ENCODE measurements at places on chromosomes 5 and 9.

- DNase-seq, result no peak
Observed at GRCh38 chr5:73654819-73655318, 28.9 kb downstream of the ARHGEF28 start.

DNA sequence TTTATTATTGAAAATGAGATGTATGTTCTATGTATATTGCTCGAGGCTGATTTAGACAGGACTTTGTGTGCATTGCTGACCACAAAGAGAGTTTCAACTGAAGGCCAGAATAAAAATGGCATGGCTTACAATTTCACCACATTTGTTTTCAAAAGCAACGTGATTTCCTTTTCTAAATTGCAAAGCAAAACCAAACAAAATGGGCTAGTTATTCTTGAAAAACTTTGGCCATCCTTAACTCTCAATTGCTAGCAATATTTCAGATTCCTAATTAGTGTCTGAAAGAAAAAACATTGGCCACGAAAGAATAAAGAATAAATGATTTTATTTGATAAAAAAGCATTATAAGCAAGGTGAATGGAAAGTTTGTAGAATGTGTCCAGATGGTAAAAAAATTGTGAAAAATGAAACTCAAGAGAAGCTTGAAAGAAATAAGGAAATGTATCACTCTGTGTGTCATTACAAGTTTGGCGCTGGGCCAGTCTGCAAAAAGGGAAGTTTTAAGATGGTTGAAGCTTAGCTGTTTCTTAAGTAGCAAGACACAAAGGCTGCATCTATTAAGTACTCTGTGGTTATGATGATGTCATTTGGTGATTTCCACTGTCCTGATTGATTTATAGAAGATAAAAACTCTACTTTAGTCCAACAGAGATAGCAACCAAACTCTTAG is 89.2 kb upstream of the PRLR start:
- DNase-seq, result peak; percentile 83

- no peak for DNase-seq
Observed at GRCh38 chr9:75930190-75930589, 39.7 kb downstream of the PCSK5 start.

DNA sequence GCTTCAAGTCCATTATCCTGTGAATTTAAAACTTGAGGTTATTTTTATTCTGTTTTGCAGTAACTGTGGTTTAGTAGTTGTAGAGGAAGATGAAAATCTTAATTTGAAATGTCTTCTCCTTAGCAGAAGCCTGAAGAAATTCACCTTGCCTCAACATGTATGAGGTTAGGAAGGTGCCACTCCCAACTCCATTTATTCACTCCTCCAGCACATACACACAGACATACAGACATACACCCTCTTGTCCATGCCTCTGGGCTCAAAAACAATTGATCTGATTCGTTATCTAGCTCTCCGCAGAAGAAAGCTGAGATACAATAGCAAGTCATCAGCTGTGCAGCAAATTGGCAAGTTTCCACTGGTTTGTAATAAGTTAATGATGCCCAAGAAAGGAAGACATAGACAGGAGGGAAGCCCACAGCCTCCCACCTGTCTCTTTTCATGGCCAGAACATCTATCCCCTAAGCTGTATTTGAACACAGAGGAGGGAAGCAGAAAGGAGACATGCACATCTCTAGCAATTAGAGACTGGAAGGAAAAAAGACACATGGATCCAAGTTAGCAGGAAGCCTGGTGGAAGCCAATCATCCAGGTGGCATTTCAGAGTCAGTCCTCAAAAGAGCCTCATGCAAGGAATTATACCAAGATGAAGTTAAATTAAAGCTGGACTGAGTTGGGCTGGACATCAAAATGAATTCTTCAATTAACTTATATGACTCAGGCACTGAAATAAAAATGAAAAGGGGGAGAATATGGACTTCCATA is 257.9 kb downstream of the ASTN2 start:
- no peak for DNase-seq

- DNase-seq, result no peak
Observed at GRCh38 chr5:120454094-120454798, 9.9 kb upstream of the PRR16 start.

DNA sequence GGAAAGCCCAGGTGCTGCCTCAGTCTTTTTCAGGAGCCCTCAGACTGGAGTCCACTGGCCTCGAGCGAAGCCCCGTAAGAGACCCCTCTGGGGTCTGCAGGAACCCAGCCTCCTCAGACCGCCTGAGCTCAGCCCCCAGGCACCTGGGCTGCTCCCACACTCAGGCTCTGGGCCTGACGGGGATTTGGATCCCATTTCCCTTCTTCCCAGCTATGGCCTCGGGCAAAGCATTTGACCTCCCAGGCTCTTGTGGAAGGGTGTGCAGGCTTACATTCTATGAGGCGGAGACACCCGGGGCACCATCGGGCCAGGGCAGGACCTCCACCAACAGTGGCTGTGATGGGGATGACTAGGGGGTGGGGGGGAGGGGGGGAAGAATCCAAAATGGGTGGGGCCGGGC is 4.5 kb downstream of the AGPAT2 start:
- DNase-seq, result no peak

GRCh38 chr9:3299872-3300271 is 225.9 kb downstream of the RFX3 start:
- DNase-seq, result no peak

GRCh38 chr5:162325143-162325727 is 257.7 kb downstream of the GABRG2 start:
- no peak for DNase-seq

DNA sequence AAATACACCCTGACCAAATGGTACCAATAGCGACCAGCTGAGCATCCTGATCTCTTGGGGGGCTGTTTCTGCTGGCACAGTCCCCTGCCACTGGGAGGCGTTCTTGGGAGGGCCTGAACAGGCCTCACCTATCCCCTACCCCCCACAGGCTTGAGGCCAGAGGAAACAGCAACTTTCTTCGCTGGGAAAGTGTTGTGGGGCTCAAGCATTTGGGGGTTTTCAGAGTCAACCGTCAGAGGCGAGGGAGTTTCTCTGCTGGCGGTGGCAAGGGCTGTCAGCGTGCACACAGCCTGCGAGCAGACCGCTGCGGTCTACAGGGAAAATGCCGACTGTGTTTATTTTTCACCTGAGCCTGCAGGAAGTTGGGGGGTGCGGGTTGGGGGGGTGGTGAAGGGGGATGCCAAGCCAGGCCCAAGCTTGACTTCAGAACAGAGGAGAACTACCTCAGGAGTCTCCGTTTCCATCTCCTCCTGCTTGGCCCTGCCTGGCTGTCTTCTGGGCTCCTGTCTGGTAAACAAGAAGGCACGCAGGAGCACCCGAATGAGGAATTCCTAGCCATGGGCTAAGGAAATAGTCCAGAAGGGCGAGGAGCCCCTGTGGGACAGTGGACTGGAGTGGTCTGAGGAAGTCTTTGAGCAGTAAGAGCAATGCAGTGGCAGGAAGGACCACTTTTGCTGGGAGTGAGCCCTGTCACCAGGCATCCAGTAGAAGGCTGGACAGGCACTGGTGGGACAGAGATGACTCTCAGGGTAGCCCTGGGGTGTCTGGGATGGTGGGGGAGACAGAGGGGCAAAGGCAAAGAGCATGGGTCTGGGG is 18.1 kb downstream of the TCF7 start:
- peak; percentile 71 for DNase-seq

- DNase-seq, result no peak
Observed at GRCh38 chr5:92309336-92309991, 926.3 kb upstream of the ARRDC3 start.

DNA sequence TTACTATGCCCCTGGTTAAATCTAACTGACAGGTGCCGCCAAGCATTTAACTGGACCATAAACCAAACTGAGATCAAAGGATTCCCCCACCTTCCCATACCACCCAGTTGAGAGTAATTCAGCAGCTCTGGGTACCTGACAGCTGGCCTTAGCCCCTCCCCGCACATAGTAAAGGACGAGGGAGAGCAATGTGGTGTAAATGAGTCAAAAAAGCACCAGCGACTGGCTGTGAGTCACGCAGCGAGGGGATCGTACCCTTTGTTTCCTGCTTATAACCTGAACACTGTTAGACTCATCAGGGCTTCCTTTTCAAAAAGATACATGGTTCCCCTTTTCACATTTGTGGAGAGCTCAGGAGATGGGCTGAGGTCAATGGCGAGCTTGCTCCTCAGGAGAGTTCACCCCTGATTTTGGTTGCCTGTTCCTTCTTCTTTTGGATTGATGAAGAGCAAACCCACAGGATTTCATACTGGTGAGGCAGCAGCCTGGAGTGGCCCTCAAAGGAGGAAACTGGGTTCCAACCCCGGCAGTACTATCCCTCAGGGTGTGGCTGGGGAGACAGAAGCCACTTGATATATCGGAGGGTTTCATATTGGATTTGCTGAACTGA is 71.5 kb downstream of the ANKRD33B start:
- peak; percentile 87 for DNase-seq

GRCh38 chr5:158246661-158247060 is 387.7 kb upstream of the CLINT1 start:
- DNase-seq, result no peak

DNA sequence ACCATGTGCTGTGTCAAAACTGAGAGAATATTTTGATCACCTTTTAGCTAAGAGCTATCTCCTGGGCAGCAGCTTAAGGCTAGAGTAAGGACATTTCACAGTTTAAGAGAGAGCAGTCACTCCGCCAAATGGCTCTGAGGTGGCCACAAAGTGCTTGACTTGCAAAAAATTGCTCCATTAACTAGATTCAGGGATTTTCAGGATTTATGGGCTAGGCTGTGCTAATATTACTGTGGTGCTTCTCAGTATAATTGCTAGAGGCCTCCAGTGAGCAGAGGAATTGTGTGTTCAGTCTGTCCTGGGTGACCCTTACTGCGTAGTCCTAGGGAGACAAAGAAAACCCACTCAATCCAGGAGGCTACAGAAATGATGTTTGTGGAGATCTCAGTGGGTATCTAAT is 65.2 kb downstream of the PALM2AKAP2 start:
- DNase-seq, result no peak

DNA sequence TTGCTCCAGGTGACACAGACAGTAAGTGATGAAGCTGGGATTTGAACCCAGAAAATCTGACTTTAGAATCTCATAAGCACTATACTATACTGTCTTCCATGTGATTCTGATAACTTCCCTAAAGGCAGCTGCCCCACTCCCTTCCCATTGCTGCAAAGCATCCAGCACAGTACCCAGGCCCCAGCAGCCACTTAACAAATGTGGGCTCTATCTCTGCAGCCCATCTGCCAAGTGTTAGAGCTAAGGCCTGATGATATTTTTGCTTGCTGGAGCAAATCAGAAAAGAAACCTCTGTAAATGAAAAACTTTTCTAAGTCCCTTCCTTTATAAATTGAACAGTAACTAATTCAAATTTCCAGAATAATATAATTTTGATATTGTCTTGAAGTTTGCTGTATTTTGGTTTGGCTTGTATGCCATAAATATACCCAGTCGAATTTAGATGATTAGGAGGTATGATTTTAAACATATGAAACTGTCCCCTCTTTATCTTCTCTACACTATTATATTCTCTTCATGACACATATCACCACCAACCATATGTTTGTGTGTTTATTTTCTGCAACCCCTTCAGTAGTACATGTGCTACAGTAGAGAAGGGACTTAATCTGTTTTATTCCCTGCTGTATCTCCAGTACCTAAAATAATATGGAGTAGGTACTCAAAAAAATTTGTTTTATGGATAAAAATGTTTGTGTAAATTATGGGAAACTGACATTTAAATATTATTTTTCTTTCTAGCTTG is 63.8 kb downstream of the SMIM15 start:
- DNase-seq, result no peak

DNA sequence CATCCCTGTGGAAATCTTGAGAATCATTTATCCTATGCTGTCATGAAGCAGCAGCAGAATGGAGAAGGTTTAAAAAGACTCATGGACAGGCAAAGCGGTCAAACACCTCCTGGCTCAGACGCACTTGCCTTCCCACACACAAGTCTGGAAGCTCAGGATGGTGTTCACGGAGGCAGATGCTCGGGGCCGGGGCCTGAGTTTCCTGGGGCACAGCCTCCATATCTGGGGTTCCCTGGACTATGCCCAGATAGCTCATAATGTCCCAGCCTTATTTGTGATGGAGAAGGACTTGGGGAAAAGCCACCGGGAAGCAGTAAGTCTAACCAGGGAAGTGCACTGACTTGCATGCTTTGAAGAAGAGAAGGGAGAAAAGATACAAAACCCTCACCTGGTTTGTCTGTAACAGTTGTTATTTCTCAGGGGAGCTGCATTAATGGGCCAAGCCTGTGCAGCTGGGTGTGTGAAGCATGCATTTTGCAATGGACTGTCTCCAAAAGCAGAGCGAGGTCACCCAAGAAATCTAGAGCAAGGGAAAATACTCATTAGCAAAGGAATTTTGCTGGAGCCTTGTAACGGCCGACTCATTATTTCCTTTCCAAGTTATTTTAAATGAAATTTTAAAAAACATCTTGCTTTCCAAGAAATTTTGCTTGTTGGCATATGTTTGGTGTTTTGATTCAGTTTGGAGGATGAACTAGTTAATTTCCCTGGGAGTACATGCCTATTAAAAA is 3.4 kb downstream of the S1PR3 start:
- DNase-seq, result no peak

- DNase-seq, result no peak
Observed at GRCh38 chr5:90549729-90550275, 8.8 kb upstream of the ADGRV1 start.

DNA sequence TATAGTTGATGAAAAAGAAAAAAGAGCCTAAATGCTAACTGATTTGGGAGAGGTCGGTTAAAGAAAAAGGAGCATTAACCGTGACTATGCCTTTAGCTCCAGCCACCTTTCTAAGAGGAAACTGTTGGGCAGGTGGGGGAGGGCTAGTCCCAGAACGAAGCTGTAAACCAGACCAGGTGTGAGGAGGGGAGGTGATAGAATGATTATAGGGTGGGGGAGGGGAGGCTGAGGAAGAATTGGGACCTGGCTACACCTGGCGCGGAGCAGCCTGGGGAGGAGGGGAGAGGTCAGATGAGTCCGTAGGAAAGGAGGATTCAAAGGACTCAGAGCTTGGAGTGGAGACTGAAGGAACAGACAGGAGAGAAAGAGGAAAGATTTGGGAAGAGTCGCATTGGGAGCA is 73.4 kb downstream of the PHAX start:
- no peak for DNase-seq

GRCh38 chr9:7273575-7273974 is 515.8 kb downstream of the KDM4C start:
- no peak for DNase-seq

DNA sequence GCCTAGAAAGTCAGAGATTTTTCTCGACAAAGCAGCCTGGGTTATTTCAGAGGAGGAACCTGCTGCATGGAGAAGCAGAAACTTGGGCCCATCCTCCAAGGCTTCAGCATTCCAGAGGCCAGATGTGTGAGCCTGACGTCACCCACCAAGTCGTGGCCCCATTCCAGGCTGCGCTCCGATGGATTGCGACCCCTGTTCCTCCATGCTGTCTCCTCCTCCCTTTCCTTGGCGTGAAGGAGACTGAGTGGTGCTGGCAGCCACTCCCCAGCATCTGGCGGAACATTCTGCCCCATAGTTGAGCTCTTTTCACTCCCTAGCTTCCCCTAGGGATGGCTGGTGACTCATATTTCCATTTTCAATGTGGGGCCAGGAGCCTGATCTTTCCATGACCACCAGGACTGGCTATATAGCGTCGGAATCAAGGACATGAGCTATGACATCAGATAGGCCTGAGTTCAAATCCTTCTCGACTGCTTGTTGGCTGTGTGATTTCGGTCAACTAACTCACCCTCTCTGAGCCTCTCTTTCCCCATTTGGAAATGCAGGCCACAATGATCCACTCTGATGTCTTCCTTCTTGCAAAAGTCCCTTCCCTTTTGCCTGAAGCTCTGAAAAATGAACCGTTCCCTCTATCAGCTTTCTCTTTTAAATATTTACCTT is 24.5 kb upstream of the DUSP1 start:
- no peak for DNase-seq

- DNase-seq, result no peak
Observed at GRCh38 chr9:114837923-114838322, 32.1 kb upstream of the TNFSF15 start.
